COR-L47 (cell line): ENCODE measurements at places on chromosomes 1 and 21.

GRCh38 chr1:209463441-209463840 lies 120.1 kb upstream of the CAMK1G start:
- no peak for DNase-seq

GRCh38 chr1:22414244-22414751 lies 37.4 kb upstream of the ZBTB40 start:
- DNase-seq = peak; percentile 67

- DNase-seq = no peak
Observed at GRCh38 chr1:119348941-119349340, 19.6 kb upstream of the HAO2 start.

- no peak for DNase-seq
Observed at GRCh38 chr1:18464665-18465050, 16.1 kb upstream of the KLHDC7A start.

GRCh38 chr1:52119301-52120079 lies 22.4 kb upstream of the ZFYVE9 start:
- DNase-seq = no peak

GRCh38 chr21:28344985-28345384 lies 647.7 kb downstream of the LTN1 start:
- no peak for DNase-seq

GRCh38 chr1:180482425-180483275 lies 19.7 kb downstream of the ACBD6 start:
- peak; percentile 43 for DNase-seq
